Mammary epithelial cell (primary cell): ENCODE measurements at places on chromosomes 2 and 18. TPM values are rescaled to one million over a fixed set of nuclear protein-coding genes. Genes with fewer than 3 reads are reported as not detected.

Gene AGXT
- total RNA-seq: not detected

Gene SLC9A4
- 0.07 and 0.19 TPM in 2 replicates for total RNA-seq

Gene CHST9
- total RNA-seq: 0.17 TPM

Gene RAB27B
- 19.3 and 31.8 TPM in 2 replicates for total RNA-seq

Gene FKBP1B
- total RNA-seq: 13.7 and 20.9 TPM in 2 replicates

Gene PSME4
- total RNA-seq: 145 TPM

Gene NFU1
- 33.0 and 39.3 TPM in 2 replicates for total RNA-seq

Gene USP40
- 36.0 TPM for total RNA-seq

Gene DNAJC5G
- total RNA-seq: not detected in 2 replicates

Gene EPHA4
- total RNA-seq: 55.5 TPM

Gene PAIP2B
- 1.7 and 2.1 TPM in 2 replicates for total RNA-seq

Gene SKOR2
- not detected for total RNA-seq

Gene RAD51AP2
- total RNA-seq: 0.17 TPM

Gene LYG2
- total RNA-seq: not detected

Gene TTC32
- 12.5 and 19.2 TPM in 2 replicates for total RNA-seq

Gene SLC19A3
- total RNA-seq: 0.35 TPM in 1 of 2 replicates, not detected in the other

Gene C2orf15
- total RNA-seq: 0.59 and 1.1 TPM in 2 replicates

Gene KCNS3
- 0.94 and 2.5 TPM in 2 replicates for total RNA-seq

Gene FAM228A
- not detected for total RNA-seq

Gene MRPS9
- total RNA-seq: 27.3 and 28.0 TPM in 2 replicates

Gene GALNT14
- total RNA-seq: 25.4 and 29.9 TPM in 2 replicates

Gene LHCGR
- total RNA-seq: not detected in 2 replicates

Gene IL36G
- not detected for total RNA-seq

Gene AOX1
- 54.9 and 79.3 TPM in 2 replicates for total RNA-seq

Gene CYP1B1
- total RNA-seq: 317 TPM

Gene POMC
- total RNA-seq: 0.24 TPM in 1 of 2 replicates, not detected in the other

Gene HRH4
- total RNA-seq: under 0.01 TPM

Gene SH3YL1
- 50.3 TPM for total RNA-seq

Gene MYOM1
- total RNA-seq: 0.50 TPM
